ENCODE measurements at places on chromosomes 7 and 10.

DNA sequence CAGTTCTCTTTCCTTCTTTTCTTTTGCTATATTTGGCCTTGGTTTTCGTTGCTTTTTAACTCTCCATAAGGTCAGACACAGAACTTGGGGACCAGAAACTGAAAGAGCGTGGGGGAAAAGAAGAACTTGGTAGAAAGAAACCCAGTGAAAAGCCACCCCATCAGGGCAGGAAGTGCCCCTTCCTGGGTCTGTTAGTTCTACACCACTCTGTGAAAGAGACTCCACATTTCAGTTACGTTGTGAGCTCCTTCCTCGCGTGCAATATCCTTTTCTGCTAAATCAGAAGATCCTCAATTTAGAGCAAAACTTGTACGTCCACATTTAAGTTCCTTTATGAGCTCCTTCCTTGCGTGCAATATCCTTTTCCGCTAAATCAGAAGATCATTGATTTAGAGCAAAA, 220.6 kb upstream of the FOXK1 start:
- no peak for DNase-seq

- no peak for DNase-seq
These were observed 89.0 kb downstream of the RSU1 start for GRCh38 chr10:16728266-16728665.

GRCh38 chr10:86123715-86124114, 242.9 kb downstream of the GRID1 start:
- no peak for DNase-seq

GRCh38 chr10:673492-673891, 16.0 kb downstream of the DIP2C start:
- DNase-seq = no peak

- DNase-seq = no peak
These were observed 14.9 kb downstream of the ADCY1 start for GRCh38 chr7:45589061-45589460.

GRCh38 chr10:78288663-78289062, 255.0 kb downstream of the RPS24 start:
- DNase-seq = no peak

All from GM13977 (cell line).